Right renal cortex interstitium (tissue), 3 donors: ENCODE measurements at places on chromosomes 7 and 10.

DNA sequence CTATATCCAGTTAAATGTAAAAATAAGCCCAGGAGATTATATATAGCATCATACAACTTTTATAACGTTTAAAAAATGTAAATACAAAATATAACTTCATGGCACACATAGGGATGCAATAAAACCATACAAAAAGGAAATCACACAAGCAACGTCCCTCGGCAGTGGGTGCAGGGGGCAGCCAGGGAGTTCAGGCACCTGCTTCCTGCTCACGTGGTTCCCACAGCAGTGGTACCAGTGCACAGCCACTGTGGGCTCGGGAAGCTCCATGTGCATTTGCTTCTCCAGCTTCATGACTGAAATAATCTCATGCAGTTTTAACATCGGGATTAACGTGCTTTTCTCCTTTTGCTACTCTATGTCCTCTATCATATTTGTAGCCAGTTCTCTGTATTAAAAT lies 255.5 kb upstream of the CXCL12 start:
- DNase-seq: no peak

- no peak for DNase-seq
Observed at GRCh38 chr10:84256510-84257342, 11.9 kb downstream of the RGR start.

DNA sequence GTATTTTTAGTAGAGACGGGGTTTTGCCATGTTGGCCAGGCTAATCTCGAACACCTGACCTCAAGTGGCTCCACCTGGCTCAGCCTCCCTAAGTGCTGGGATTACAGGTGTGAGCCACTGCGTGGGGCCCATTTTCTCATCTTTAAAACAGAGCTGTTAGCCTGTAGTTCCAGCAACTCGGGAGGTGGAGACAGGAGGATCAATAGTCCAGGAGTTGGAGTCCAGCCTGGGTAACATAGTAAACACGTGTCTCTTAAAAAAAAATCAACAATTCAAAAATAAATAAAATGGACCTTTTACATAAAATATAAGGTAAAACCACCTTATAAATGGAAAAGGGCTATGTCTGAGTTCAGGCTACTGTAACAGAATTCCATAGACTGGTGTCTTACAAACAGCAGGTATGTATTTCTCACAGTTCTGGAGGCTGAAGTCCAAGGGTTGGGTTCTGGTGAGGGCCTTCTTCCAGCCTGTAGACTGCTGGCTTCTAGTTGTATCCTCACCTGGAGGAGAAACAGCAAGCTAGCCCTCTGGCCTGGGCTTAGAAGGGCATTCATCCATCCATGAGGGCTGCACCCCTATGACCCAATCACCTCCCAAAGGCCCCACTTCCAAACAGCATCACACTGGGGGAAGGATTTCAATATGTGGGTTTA lies 7.0 kb upstream of the PVRIG start:
- no peak for DNase-seq

DNA sequence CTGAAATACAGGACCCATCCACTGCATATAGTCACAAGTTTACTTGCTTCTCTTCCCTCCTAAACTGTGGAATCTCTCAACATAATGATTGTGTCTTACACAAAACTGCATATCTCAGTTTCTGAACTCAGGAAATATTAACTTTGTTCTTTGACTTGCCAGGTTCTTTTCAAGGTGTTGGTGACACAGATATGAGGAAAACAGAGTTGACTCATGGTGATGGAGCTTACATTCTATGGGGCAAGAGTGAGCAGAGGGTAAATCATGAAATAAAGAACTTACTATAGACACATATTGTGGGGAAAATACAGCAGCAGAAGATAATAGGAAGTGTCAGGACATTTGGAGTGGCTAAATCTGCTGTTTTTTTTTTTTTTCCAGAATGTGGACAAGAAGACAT lies 72.5 kb upstream of the IGFBP3 start:
- no peak for DNase-seq

GRCh38 chr7:127873151-127873550 lies 158.1 kb downstream of the LRRC4 start:
- no peak for DNase-seq

- DNase-seq: no peak
Observed at GRCh38 chr10:122494833-122495232, 33.5 kb downstream of the HTRA1 start.

DNA sequence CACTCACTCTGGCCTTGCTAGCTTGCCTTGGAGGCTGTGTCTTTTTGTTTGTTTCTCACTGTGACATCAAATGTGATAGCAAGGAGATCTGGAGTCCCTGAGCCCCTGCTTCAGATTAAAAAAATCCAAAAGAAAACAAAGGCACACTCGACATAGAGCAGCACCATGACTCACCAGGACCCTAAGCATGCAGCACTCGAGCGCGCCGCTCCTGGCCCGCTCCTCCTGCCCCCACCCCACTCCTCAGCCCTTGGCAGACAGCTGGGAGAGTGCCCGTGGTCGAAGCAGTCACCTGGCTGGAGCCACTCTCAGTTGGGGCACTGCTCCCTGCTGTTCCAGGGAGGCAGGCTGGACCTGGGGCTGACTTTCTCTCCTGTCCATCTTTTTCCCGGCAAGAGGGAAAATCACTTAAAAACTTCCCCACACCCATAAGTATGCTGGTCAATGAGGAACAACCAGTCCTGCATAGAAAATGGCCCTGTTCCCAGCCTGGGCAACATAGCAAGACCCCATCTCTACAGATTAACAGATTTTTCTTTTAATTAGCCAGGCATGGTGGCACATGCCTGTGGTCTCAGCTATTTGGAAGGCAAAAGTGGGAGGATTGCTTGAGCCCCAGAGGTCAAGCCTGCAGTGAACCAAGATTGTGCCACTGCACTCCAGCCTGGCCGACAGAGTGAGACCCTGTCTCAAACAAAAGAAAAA lies 128.4 kb downstream of the PAXIP1 start:
- DNase-seq: no peak
